ENCODE measurements at places on chromosomes 5 and 9.
A peak's percentile ranks its signal among the peaks of the same experiment; 100 is the strongest.

DNA sequence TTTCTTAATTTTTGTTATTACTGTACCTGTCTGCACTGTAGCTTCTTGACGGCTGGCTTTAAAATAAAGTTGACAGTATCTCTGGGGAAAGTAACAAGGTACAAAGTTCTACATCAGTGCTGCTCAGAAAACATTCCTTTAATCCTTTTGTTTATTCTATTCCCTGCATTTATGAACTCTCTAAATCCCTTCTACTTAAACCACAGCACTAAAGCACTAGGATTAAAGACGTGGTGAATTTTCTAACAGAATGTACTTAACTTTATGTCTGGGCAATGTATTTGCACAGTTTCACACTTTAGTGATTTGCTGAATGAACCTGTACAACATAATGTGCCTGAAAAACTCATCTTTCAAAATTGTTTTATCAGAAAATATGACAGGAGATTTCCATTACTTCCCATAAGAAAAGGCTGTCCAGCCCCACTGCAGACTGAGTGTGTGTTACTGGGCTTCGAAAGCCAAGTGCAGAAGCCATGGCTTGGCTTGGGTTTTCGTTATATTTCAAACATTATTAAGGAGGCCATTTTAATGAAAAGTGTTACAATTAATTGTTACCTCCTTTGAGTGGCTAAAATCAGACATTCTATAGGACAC is 43.8 kb downstream of the LHFPL2 start:
- DNase-seq: no peak

DNA sequence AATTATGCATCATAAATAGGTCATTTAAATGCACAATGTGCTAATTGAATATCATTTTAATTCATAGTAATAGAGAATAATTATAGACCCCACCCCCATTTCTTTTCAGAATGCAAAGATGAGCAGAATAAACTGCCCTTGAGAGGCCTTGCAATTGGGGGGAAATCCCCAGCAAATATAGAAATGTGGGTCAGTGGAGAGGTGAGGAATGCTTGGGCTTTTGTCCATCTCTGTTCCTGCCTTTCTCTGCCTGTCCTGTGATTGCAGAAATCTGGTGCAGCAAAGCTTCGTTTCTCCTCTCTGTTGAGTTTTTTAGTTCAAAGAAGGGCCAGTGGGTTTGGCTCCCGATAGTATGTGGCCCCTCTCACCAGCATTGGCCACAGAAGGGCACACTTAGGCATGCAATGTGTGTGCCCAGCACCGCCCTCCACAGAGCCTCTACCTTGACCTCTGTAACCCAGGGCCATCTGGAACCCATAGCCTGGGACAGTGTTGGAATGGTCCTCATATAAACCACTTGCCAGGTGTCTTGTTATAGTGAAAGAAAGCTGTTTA is 164.2 kb downstream of the SEMA6A start:
- no peak for DNase-seq

GRCh38 chr9:134637696-134638501 is 3.7 kb upstream of the COL5A1 start:
- DNase-seq: no peak

DNA sequence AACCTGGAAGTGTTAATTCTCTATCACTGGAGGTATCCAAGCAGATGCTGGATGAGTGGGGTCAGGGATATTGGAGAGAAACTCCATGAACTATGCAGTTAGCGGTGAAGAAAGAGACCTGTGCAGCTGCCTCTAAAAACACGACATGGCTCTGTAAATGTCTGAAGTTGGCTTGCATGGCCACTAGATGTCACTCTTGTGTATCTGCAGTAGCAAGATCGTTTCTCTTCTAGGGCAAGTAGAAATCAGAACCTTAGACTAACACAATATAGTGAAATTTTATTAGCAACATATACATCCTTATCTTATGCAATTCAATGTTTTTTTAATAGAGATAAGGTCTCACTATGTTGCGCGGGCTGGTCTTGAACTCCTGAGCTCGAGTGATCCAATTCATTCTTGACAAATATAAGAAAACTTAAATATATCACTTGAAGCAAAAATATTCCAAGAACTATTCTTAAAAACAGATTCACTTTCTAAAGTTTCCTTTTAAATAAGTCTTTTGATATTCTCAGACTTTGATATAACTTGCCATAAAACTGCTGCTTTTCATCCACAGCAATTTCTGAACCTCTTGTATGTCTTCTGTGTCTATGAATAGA is 2.9 kb downstream of the OR2S2 start:
- DNase-seq: no peak

DNA sequence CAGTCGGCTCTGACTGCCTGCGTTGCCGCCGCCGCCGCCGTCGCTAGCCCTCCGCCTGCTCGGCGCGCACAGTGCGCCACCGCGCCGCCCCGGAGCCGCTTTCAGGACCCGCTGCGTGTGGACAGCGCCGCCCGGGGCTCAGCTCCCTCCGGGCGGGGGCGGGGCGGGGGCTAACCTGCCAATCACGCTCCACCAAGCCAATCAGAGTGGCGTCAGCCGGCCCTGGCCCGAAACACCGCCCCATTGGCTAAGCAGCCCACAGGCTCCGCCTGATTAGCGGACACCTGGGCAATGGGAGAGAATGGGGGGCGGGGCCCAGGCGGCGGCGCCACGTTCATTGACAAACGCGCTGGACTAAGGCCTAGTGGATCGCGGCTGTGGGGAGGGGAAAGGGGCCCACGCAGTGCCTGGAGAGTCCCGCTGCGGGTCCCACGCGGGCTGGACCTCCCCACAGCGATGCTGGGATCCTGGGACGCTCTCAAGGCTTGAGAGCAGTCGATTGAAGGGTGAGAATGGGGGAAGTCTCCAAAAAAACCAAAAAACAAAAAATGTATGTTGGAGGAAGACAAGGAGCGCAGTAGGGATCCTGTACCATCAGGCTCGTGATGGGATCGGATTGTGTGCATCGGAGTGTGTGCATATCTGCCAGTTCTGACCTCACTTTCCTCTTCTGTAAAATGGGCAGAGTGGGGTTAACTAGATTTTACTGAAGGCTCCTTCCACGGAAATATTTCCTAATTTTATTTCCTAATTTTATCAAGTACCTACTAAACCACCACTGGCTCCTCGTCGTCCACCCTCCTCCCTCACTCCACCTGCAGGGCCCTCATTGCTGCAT is 6.3 kb downstream of the PAX5 start:
- no peak for DNase-seq

GRCh38 chr9:114588210-114588609 is 641 bp downstream of the ATP6V1G1 start:
- DNase-seq: no peak

- no peak for DNase-seq
Measured at GRCh38 chr5:4879693-4880303, 260.3 kb upstream of the ADAMTS16 start.

DNA sequence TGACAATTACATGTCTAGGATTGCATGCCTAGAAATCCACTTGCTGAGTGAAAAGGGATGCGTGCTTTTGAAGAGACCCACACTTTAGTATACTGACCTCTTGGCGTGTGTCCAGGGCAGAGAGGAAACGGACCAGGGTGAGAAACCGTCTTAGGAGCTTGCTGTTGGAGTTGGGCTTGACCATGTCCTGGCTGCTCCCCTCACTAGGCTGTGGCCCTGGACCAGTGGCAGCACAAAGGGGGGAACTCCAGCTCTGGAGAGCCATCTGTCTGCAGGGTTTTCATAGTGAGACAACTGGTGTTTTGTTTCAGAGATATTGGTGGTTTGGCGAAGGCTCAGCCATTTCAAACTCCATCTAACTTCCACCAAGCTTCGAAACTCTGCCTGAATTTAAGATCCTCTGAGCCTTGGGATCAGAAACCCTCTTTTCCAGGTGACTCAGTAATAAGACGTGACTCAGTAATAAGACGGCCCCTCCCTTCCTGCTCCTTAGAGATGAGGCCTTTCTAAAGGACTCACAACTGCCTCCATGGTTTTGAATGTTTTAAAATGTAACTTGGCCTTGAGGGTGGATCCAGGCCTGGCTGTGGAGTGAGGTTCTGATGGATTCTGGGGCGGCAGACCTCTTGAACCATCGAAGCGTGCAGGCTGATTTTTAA is 165.8 kb downstream of the MELK start:
- no peak for DNase-seq

GRCh38 chr5:132274050-132274792 is 16.7 kb downstream of the PDLIM4 start:
- peak; percentile 67 for DNase-seq

GRCh38 chr5:67341478-67341877 is 144.9 kb upstream of the CD180 start:
- no peak for DNase-seq

DNA sequence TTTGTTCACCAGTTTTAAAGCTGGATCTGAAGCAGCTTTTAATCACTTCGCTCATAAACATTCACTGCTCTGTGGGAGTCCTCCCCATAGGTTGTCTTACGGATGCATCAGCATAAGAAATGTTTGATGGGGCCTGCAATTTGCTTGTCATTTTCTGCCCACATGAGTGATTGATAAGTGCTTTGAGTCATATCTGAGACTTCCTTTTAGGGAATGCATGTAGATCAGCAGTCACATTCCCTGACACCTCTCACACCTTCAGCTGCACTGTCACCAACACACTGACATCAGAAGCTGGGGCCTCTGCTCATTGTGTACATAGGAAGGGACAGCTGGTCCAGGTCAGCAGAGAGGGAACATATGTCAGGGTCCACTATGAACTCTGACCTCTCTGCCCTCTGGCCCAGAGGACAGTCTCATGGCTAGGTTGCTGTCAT is 84.1 kb upstream of the SPATA31D4 start:
- no peak for DNase-seq

DNA sequence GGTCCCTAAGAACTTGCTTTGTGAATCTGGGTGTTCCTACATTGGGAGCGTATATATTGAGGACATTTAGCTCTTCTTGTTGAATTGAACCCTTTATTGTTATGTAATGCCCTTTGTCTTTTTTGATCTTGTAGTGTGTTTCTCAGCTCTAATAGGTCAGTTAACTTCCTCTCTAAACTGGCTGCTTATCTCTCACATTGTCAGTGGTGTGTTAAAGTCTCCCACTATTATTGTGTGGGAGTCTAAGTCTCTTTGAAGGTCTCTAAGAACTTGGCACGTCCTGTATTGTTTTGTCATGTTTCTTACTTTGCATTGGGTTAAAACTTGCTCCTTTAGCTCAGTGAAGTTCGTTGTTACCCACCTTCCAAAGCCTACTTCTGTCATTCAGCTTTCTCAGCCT is 36.2 kb downstream of the RIC1 start:
- DNase-seq: no peak

- DNase-seq: no peak
Measured at GRCh38 chr5:97096846-97097245, 45.6 kb downstream of the LIX1 start.

DNA sequence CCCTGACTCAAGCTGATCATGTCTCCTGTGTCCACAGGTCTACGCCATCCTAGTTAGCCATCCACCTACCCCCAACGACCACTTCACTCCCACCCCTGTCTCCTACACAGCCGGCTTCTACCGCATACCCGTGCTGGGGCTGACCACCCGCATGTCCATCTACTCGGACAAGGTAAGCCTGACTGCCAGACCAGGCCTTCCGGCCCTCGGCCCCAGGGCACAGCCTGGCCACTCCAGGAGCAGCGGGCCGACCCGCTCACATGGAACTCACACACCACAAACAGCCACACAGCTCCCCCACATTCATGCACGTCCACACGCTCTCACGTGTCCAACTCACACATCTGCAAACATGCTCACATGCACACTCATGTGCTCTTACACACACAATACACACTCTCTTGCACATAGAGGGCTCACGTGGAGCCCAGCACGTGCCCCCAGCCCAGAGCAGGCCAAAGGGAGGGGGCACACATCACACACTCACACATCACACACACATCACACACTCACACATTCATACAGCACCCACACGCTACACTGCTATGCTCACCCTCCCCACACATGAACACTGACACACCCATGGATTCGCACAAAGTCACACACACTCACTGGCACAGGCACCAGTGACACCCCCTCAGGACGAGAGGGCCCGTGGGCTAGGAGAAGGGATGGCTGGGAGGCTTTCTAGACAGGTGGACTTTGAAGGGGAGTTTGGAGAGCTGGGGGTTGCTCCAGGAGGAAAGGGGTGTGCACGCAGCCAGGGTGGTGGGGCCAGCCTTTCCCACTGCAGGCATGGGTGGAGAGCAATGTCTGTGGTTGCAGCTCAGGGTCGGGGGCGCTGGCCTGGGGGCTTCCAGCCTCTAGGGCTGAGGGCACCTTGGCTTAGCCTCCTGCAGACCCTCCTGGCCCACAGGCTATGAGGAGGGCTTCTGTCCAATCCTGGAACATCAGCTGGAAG is 3.3 kb downstream of the GRIN1 start:
- no peak for DNase-seq

DNA sequence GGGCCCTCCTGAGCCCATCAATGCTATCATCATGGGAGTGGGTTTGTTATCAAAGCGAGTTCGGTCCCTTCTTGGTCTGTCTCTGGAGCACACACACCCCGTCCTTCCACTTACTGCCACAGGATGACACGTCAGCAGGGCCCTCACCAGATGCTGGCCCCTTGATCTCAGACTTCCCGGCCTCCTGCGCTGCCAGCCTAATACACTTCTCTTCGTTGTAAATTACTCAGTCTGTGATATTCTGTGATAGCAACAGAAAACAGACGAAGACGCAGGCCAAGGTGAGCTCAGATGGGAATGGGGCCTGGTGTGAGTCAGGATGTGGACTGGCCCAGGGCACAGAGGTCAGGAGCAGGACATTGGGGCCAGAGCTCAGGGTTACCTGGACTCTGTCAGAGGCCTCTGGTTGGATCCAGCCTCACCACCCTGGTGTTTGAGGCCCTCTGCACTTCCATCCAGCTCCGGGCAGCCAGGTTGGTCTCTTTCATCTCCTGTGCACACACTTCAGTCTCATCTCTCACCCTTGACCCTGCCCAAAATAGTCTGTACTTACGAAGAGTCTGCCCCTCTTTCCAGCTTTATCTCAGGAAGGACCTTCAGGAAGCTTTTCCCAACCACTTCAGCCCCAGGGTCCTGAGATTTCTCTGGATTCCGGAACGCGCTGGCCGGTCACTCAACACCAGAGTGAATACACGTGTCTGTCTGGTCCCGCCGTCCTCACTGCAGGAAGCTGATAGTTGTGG is 26.0 kb upstream of the CNOT6 start:
- DNase-seq: no peak

GRCh38 chr9:34084562-34084961 is 35.9 kb upstream of the UBAP2 start:
- no peak for DNase-seq

DNA sequence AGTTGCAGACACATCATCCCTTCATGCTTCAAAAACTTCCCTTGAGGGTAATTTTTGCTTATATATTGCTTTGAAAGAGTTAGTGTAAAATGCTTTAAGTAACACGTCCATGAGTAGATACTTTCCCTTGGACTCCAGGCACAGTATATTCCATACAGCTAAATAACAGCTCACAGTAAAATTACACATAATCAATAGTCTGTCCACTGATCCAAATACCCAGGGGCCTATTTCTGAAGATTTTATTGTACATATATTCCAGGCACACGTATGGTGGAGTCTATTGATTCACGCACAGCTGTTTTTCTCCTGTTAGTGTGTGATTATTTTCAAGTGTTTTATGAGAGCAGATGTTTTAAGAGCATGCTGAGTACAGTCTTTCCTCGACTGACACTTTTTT is 223.7 kb upstream of the GRAMD2B start:
- DNase-seq: no peak

GRCh38 chr5:60362158-60362557 is 337.8 kb downstream of the DEPDC1B start:
- DNase-seq: no peak

- peak; percentile 88 for DNase-seq
Measured at GRCh38 chr5:1318659-1319251, 23.9 kb upstream of the TERT start.
